ENCODE measurements at places on chromosomes 16 and 17. TPM values are rescaled to one million over a fixed set of nuclear protein-coding genes. Genes with fewer than 3 reads are reported as not detected.

TP53TG3F gene
- total RNA-seq = not detected

CCL11 gene
- total RNA-seq = not detected

IL32 gene
- 24.1 TPM for total RNA-seq

KRT20 gene
- total RNA-seq = not detected

KRTAP9-4 gene
- not detected for total RNA-seq

ABCC3 gene
- total RNA-seq = 5.6 TPM

CMTM2 gene
- not detected for total RNA-seq

TBC1D28 gene
- not detected for total RNA-seq

WNK4 gene
- total RNA-seq = 1.7 TPM

HSD17B1 gene
- 0.84 TPM for total RNA-seq

CACNG1 gene
- total RNA-seq = not detected

HS3ST2 gene
- total RNA-seq = not detected

ASPA gene
- under 0.01 TPM for total RNA-seq

MT1E gene
- 213 TPM for total RNA-seq

HAS3 gene
- under 0.01 TPM for total RNA-seq

PSMD12 gene
- total RNA-seq = 16.8 TPM

CORO7 gene
- 12.1 TPM for total RNA-seq

CRYM gene
- not detected for total RNA-seq
